HCT116 (cell line): ENCODE measurements at places on chromosomes 7 and 10.
A peak's percentile ranks its signal among the peaks of the same experiment; 100 is the strongest.

GRCh38 chr10:80397014-80397413, 11.3 kb upstream of the PRXL2A start:
- no peak for DNase-seq

DNA sequence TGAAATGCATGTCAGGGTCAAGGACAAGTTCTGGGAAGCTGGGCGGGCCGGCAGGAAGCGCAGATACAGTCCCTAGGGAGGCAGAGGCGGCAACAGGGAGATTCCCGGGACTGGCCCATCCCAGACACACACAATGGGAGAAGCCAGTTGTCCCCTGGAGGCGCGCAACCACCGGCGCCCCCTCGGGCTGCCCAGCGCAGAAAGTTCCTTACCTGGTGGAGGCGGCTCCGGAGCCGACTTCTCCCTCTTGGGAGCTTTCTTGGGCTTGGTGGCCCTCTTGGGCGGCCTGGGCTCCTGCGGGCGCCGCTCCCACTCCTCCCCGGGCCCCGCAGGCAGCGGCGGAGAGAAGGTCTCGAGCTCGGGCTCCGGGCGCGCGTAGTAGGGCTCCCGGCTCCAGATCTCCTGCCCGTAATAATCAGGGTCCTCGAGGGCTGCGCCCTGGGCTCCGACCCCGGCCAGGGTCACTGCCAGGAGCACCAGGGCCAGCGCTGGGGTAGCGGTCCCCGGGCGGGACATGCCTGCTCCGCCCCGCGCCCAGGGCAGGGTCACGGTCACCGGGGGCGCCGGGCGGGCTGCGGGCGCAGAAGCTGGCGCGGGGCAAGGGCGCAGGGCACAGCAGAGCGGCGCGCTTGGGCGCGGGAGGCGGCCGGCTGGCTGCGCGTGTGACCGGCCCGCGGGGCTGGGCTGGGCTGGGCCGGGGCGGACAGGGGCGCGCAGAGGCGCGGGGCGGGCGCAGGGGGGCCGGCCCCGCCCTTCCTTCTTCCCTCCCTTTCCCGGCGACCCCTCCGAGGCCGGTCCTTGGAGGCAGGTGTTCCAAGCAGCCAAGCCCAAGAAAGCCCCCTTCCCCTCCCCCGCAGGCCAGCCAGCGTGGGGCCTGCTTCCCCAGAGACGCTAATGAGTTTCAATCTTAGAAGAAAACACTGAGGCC, at the start of gene CPXM2:
Gene CPXM2, minus strand, starts transcription at position 664 of the 928 bp plus-strand sequence. Its CDS starts 148 bp downstream, at position 516.
- DNase-seq: no peak

- peak; percentile 62 for DNase-seq
These were observed 15.6 kb downstream of the LYZL1 start for GRCh38 chr10:29304264-29304994.

DNA sequence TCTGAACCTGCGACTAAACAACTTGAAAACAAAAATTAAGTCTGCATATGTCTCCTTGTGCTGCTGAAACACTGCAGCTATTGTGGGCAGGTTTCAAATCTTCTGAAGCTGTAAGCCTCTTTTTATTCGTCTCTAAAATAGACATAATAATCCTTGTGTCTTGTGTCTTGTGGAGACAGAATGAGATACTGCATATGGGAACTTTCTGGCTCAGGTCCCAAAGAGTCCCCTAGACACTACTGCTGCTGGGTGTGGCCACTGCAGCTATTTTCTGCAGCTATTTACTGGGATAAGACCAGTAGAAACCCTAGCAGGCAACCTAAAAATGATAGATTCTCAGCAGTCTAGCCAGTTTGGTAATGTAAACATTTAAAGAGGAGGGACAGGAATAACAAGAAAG, 252.0 kb downstream of the ELMO1 start:
- DNase-seq: no peak

- DNase-seq: no peak
These were observed 226.4 kb downstream of the KIAA1217 start for GRCh38 chr10:24435374-24435773.

DNA sequence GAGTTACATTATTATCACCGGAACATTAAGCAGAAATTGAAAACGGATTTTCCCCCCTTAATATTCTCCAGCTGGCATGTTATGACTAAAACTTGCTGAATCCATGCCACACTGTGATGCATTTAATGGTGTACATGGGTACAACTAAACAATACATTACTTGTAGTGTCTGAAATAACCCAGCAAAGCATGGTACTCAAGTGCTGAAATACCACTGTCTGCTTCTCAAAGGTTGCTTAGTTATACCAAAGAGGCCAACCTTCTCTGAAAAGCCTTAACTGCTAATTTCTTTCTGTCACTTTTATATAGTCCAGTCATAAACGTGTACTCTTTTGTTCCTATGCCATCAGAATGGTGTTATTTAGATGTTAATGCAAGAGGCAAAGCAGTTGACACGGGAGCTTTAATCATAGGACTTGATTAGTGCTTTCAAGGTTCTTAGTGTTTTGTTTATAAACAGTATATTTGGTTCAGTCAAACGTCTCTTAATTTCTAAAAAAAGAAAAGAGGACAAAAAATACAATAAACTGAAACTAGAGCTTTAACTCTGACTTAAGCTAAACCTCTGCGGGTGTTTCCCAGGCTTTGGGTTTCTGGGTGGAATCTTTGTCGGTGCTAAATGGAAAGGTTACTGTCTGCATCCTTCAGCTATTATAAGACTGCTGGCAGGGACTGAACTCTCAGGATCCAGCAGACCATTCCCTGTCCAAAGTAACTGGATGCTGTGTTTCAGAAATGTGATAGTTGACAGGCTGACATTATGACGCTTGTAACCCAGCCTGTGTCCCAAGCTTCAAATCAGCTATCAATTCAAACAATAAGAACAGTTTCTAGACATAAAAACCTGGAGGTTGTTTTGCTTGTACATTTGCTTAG, 202.6 kb downstream of the PPP1R3A start:
- no peak for DNase-seq

DNA sequence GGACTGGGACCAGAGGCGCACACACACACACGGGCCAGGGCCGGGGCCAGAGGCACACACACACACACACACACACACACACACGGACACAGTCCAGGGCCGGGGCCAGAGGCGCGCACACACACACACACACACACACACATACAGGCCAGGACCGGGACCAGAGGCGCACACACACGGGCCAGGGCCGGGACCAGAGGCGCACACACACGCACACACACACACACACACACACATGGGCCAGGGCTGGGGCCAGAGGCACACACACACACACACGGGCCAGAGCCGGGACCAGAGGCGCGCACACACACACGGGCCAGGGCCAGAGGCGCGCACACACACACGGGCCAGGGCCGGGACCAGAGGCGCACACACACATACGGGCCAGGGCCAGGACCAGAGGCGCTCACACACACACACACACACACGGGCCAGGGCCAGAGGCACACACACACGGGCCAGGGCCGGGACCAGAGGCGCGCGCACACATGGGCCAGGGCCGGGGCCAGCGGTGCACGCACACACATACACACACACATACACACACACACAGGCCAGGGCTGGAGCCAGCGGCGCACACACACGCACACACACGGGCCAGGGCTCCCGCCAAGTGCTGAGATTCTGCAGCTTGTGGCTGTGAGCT, 268.8 kb downstream of the ELFN1 start:
- no peak for DNase-seq

- DNase-seq: no peak
These were observed 87.8 kb downstream of the NRCAM start for GRCh38 chr7:108368466-108368865.

- no peak for DNase-seq
These were observed 187.1 kb downstream of the FAM107B start for GRCh38 chr10:14587540-14588083.

GRCh38 chr7:129848436-129848835, 104.3 kb downstream of the UBE2H start:
- DNase-seq: no peak

- peak; percentile 97 for DNase-seq
These were observed 46.2 kb downstream of the GRK5 start for GRCh38 chr10:119253433-119254174.

DNA sequence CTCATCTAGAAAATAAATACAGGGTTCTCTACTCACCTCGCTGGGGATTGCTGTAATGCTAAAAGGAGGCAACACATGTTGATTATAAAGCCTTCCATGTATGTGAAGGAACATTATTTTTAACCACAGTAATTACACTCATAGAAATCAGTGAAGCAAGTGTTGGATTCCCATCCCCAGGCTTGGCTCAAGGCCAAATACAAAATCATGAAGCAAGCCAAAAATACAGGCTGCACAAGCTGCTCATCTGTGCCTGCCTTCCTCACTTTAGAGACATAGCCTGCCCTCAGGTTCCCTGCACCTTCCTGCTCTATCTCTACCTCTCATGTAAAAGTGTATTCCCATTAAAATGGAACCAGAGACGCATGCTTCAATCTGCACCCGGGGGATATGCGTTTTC, 1077.1 kb upstream of the C7orf33 start:
- no peak for DNase-seq

DNA sequence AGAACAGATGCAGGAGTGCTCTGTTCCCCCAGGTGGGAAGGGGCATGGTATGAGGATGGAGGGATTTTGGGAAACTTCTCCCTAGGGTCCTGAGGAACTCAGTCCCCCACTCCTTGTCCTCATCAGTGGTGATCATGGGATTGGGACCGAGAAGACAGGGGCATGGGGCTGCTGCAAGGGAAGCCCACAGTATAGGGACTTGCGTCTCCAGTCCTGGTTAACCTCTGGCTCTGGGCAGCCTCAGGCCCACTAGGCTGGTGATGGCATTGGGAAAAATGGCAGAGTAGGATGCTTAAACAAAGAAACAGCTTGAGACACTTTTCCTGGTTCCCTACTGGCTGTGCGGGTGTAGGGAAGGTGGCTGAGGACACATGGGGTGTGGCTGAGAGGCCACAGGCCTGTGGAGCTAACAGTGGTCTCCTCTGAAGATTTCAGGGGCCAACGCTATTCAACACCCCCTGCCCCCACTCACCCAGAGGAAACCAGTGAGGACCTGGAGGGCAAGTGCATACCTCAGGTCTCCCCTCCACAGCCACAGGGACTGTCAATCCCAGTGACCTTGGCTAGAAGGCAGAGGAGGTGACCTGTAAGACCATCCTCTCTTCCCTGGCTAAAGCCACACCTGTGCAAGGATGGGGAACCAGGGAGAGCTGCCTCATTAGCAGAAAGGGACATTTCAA, 261.3 kb downstream of the CCSER2 start:
- no peak for DNase-seq

DNA sequence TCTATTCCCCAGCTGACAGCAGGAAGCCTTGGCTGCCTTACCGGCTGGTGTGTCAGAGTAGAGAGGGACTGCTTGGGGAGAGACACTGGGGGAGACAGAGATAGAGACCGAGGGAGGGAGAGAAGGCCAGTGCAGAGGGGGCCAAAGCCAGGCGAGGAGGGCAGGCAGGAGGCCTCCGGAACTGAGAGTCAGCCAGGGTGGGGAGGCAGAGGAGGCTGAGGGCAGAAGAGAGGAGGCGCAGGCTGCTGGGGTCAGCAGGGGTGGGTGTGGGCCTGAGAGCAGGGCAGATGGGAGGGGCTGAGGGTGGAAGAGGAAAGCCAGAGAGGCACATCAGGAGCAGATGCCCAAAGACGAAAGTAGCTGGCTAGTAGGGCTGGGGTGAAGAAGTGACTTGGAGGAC, 57.2 kb upstream of the PAX2 start:
- no peak for DNase-seq

DNA sequence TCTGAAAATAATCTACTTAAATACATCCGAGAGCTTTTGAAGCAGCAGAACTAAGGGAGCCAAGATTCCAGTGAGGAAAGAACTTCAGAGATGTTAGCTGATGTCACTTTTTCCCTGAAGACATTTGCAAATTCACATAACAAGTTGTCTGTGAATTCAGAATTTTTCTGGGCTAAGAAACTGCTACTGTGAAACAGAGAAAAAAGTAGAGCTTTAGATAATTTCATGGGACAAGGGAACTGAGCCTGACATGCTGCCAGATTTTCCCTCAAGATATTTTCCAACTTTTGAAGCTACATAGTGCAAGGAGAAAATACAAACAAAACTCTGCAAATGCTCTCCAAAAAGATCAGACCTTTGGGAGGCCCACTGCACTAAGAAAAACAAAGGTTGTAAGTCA, 484.2 kb downstream of the ANKRD7 start:
- no peak for DNase-seq

DNA sequence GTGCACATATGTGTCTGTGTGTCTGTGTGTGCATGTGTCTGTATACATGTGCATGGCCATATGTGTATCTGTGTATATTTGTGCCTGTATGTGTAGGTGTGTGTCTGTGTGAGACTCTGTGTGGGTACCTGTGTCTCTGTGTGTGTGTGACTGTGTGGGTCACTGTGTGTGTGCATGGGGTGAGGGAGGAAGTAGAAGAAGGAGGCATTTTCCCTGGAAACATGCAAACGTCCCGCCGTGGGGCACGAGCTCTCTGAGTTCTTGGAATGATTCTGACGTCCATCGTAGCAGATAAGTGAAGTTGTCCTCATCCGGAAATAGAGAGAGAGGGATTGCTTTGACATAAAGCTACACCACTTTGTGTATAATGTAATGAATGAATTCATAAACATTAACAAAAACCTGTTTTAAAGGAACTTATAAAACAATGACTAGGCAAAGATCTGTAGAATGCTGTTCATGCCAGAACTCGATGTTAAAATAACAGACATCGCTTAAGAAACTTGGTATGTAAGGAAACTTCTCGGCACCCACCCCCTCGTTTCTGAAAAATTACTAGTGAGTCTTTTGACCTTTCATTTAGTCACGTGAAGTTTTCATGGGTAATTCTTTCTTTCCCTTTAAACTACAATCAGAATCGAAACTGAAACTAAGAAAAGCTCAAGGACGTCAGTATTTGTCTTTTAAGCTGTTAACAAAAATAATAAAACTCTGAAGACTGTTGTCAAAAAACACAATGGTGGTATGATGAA, 43.6 kb upstream of the KLF6 start:
- no peak for DNase-seq

GRCh38 chr10:27355918-27356573, 115.4 kb upstream of the ACBD5 start:
- DNase-seq: no peak

DNA sequence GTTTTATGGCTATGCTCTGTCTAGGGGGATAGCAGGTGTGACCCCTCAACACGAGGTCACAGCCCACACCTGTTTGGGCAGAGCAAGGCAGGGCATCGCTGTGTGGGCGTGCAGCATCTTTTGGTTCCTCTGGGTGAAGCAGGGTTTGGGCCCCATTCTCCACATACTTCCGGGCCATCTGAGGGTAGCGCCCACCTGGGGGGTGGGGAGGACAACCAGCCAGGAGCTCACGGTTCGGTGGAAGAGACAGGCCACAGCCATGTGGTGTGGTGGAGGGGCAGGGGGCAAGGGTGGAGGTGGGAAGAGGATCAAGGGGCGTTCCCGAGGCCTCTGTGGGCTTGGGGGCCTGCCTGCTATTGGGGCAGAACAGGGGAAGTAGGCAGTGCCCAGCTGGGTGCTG, 2.4 kb downstream of the SH2B2 start:
- no peak for DNase-seq
